GM19239 (cell line): ENCODE measurements at places on chromosomes 11 and 22.

DNA sequence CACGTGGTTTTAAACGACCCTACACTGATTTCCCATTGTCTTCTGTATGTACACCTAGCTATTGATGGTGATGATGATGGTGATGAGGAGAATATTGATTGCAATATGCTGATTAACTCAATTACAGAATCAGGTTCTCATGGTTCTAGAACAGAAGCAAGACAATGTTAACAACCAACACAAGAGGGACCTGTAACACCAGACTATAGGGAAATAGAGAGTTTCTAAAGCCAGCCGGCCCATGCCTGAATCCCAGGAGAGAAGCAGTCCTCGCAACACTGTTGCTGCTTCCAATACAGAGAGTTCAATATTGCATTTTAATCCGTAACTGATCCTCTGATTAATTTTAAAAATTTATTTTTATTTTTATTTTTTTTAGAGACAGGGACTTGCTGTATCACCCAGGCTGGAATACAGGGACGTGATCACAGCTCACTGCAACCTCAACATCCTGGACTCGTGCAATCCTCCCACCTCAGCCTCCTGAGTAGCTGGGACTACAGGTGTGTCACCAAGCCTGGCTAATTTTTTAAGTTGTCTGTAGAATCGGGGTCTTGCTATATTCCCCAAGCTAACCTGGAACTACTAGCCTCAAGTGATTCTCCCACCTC, 22.2 kb upstream of the UBASH3B start:
- no peak for DNase-seq

- no peak for DNase-seq
These were observed 6.6 kb downstream of the KLHL22 start for GRCh38 chr22:20488946-20489345.

DNA sequence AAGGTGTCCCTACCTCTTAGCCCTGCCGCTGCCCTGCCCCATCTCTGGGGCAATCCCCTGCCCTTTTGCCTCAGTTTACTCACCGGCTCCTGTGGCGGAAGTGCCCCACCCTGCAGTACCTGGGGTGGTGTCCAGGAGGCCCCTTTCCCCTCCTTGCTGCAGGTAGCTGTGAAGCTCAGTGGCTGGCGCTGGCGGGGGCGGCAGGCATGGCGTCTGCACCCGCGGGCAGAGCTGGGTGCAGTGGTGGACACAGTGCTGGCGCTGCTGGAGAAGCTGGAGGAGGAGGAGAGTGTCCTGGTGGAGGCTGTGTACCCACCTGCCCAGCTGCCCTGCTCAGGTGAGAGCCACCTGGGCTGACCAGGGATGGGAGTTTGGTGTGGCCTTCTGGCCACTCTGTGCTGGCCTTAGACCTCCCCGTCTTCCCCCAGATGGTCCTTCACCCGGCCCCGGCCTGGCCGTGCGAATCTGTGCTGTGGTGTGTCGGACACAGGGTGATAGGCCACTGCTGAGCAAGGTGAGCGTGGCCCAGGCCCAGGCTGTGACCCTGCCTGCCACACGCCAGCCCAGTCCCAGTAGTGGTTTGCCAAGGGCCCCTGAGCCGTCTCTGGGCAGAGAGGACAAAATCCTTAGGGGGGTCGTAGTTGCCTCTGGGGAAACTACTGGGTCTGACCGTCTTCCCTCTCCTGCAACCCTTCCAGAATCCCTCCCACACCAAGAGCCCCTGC, 4.0 kb downstream of the CARNS1 start:
- no peak for DNase-seq

DNA sequence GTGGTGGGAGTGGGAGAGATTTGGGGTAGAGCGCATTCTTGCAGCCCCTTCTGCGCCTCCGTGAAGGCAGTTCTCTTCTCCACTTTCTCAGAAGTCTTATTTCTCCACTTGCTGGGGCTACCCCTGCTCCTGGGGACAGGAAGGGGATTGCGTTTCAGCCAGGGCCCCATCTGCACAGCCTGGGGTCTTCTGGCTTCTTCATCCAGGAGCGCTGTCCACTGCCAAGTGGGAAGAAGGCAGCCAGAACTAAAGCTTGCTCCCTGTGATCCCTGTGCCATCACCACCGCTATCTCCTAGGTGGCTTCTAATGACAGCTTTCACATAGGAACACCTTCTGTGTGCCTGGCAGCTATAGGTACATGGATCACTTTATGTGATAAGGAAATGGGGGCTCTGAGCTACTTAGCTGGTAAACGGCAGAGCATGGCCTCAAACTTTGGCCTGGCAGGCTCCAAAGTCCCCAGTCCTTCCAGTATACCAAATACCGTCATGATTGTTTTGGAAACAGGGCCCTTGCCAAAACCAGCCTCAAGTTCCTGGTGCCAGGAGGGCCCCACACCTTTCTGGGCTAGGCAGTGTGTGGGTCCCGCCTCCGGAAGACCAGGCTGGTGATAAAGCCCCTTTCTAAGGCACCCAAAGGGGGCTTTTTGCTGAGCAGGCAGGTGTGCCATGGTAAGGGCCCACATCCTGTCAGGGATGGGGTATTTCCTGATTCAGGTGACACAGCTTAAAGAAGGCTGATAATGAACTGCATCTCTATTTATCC, 60.4 kb upstream of the PAX6 start:
- no peak for DNase-seq

DNA sequence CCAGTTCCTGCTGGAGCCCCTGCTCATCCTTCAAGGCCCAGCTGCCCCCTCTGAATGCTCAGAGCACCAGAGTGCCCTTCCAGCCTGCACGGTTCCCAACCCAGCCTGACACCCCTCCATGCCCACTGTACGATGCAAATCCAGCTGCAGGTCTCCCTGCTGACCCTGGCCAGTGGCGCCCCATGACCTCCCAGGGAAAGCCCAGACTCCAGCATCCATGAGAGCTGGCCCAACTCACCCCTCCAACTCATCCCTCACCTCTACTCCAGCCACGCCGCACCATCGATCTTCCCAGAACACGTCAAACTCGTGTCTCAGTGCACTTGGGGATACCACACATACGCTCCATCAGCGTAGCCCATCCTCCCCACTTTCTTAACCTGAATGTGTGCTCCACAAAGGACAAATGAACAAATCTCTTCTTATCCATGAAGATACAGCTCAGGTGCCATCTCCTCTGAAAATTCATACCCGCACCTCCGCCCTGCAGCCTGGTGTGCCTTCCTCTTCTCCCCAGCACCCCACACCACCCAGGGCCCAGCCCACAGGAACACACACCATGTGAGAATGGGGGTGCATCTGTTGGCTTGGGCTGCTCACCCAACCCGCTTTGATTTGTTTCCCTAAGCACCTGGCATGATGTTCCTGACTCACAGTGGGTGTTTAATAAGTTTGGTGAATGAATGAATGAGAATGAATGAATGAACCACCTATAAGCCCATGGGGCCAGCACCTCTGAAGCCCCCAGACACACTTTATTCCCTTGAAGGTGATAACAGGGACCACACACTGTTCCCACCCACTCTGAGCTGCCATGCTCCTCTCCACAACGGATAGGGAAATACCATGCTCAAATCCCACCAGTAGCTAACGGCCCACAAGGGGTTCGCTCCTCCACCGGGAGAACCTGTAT, 6.2 kb downstream of the PLA2G6 start:
- DNase-seq, result no peak

DNA sequence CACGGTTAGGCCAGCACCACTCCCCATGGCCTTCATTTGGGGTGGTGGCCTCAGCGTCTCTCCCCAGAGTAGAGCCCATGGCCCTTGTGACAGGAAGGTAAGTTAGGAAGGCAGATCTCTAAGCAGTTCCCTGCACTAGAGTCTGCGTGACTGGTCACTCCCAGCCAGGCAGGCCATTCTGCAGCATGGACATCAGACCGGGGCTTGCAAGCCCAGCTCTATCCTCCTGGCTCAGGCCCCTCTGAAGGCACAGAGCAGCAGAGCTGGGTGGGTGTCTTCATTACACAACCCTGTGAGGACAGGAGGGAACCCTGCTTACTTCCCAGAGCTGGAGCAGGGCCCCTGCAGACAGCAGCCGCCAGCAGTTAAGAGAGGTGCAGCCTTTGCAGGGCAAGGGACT, 77.3 kb downstream of the PIWIL3 start:
- no peak for DNase-seq

- no peak for DNase-seq
These were observed 9.4 kb downstream of the FHIP1B start for GRCh38 chr11:6225024-6225423.

- DNase-seq, result no peak
These were observed 552 bp downstream of the RIN1 start for GRCh38 chr11:66335531-66336233.

- DNase-seq, result no peak
These were observed 11.6 kb downstream of the SELENOM start for GRCh38 chr22:31095637-31096249.

DNA sequence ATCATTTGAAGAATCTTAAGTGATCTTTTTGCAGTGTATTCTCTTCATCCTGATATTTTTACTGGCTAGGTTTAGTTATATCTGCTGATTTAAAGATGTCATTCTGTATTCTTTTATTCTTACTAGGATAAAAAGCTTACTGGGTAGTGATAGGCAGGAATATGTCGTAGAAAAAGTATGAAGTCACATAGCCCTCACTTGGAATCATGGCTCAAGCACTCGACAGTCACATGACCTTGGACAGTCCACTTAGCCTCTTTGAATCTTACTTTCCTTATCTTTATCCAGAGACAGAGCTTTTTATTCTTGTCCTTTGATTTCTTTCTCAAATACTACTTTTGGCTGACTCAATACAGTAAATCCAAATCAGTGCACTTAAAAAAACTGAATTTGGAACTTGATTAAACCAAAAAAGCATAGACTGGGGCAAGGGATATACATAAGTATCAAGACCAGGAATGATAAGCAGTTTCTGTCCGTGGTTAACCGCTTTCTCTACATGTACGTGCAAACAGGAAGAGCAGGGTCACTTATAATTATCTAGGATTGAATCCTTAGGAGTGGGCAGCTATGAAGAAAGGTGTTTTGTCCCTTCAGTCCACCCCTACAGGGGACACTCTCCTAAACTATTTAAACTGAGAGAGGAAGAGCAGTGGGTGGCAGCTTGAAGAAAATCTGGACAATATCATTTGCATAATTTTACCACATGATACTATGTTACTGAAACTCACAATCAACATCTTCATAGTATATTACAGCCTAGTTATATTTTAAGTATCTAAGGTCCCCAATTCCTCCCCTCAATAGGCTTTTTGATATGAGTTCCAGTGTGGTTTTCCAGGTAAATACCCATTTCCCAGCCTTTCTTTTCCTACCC, 8.0 kb downstream of the MMP7 start:
- DNase-seq, result no peak

DNA sequence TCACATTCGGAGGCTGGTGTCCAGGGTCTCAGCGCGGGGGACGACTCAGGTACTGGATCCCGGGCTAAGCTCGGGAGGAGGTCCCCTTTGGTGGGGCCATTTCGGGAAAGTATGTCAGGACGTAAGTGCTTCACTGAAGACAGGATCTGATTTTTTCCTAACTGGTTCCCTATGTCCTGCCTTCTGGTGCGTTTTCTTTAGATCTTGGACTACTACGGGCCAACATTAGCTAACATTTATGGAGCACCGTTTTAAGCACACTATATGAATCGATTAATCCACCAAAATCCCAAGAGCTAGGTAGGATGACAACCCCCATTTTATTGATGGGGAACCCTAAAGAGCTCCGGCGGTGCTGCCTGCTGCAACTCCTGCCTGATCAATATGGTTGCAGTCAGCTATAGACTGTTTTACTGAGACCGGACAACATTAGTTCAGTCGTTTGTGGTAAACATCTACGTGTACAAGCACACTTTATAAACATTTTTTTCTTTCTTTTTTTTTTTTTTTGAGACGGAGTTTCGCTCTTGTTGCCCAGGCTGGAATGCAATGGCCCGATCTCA, 17.0 kb upstream of the WDR74 start:
- DNase-seq, result no peak

- DNase-seq, result no peak
These were observed 123.0 kb downstream of the PDE3B start for GRCh38 chr11:14766585-14766984.

DNA sequence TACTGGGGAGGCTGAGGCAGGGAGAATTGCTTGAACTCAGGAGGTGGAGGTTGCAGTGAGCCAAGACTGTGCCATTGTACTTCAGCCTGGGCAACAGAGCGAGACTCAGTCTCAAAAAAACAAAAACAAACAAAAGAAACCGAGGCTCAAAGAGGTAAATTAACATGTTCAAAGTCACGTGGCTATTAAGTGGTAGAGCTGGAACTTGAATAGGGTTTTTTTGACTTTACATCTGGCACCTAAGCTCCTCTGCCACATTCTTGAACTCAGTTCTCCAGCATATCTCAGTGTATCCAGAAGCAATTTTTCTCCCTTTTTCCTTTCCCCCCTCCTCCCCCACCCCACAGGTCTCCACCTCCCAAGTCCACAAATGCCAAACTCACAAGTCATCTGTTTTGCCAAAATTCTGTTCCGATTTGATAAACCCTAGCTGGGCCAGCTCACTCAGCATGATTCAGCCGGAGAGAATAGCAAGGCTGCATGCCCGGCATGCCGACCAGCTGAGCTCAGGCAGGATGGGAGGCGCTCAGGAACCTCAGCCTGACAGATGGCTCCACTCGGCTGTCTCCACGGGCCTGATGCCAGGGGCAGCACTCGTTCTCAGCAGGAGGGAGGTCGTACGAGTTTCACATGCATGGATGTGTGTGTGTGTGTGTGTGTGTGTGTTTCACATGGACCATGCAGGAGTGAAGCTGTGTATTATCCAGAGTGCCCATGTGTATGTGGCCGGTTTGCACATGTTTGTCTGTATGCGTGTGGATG, 63.2 kb upstream of the RRAS2 start:
- DNase-seq, result no peak

DNA sequence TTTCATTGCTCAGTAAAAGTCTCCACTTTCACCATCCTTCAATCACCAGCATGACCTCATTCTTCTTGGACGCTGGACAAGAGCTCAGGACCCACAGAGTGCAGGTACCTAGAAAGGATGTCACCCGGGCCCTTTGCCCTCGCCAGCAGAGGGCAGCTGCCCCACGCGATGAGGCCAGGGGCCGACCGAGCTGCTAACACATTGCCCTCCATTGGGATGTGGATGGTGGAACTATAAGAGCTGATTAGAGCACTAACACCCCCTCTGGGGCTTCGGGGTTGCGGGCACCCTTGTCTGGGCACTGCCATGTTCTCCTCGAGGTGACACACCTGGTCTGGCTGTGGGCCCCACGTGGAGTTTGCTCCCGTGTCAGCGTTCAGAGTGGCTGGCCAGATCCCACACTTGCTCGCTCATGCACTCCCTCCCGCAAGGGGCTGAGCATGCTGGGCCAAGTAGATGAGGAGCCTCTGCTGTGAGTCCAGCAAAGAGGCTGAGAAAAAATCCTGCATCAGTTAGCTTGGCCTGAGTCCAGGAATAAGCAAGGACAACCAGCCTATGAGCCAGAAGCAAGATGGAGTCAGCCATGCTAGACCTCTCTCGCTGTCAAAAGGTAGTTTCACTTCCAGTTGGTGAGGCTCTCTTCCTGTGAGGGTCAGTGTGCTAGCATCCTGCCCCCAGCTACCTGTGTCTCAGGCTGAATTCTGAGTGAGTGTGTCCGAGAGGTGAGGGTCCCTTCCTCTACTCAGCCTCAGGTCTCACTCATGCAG, 9.8 kb downstream of the KRTAP5-6 start:
- DNase-seq, result no peak

- DNase-seq, result no peak
These were observed 107.9 kb downstream of the SCN3B start for GRCh38 chr11:123546515-123546914.
